Activated gamma-delta T cell treated with Interleukin-2 at 50 U/mL for 16 hours (primary cell): ENCODE measurements at places on chromosomes 1 and 21.
A peak's percentile ranks its signal among the peaks of the same experiment; 100 is the strongest.

DNA sequence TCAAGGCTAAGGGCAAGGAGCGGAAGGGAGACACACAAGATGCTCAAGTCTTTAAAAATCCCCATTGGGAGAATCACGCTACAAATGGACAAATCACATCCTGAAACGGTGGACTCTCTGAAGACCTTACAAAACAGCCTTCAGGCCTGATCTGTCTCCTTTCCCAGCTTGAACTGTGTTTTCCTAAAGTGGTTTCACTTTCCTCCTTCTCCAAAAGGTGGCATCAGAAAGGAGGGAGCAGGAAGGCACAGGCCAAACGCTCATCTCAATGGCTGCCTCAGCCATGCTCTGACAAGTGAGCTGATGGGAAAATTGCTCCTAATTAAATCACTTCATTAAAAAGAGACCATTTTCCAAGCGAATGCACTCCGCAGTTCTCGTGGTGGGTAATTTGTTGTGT lies 47.7 kb downstream of the UTP25 start:
- no peak for DNase-seq

- no peak for DNase-seq
Measured at GRCh38 chr1:5109633-5110032, 455.2 kb downstream of the AJAP1 start.

GRCh38 chr1:180498594-180498993 lies 3.8 kb downstream of the ACBD6 start:
- DNase-seq = no peak

DNA sequence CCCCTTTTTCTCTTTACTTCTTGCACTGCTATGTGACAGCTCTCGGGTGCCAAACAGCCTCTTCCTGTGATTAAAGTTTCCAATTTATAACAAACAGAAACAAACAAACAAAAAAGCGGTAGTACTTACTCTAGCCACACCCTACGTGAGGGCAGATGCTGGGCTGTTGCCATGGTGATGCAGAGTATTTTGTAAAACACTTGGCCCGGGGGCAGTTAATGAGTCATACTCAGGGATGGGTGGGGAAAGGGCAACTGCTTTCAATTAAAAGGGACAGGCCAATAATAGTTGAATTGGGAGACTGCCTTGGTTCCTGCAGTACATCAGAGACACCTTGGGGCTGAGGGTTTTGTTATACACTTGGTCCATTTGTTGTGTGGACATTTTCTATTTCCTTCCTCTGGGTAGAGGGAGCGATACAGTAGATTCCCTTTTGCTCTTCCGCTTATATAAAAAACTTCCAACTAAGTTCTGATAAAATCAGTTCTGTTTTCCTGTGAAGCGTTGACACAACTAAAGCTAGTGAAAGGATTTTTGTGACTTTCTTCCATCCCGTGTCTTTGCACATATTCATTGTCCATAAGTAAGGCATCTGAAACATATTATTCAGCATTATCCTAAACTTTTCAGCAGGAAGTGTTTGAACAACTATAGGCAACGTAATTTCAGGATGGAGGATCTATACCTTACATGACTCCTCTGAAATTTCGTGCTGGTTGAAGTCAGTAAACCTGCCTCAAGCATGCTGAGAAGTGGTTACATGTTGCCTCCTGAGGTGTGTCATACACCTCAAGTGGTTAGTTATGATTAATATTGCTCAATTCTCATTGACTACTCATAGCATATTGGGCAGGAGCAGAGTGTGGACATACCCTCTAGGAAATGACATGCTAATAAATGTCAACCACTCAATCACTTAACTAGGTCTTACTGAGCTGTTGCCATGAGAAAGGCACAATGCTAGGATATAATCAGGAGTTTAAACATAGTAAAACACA lies 36.7 kb upstream of the THEM4 start:
- peak; percentile 81 for DNase-seq

GRCh38 chr1:102431253-102431652 lies 434.5 kb upstream of the OLFM3 start:
- DNase-seq = no peak

DNA sequence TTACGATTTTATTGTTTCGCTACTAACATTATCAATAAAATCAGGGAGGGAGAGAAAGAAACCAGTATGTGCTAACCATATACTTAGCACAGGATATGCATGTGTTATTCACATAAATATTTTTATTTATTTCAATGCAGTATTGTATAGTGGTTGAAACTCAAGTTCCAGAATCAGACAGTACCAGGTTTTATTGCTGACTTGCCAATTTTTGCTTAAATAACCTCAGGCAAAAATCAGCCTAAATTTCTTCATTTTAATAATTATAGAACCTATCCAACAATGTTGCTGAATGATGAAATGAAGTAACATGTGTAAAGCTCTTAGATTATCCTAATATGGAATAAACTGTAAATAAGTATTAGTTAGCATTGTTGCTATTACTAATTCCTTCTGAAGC lies 61.4 kb upstream of the LRRC7 start:
- no peak for DNase-seq
